ENCODE measurements at places on chromosomes 5 and 9.

DNA sequence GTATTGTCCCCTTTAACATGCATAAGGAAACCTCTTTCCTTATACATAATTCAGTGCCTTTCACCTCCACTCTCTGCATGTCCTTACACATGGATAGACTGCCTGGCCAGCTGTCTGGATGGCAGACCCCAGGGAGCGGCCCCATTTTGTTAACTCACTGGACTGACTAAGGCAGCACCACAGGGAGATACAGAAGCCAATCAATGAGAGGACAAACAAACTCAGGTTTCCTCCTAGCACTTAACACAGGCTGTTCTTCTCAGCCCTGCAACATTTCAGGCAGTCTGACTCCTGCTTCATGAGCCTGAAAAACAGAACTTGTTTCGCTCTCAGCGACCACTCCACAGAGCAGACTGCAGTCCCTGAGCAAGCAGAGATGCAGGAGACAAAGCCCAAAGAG, 135.4 kb upstream of the RASEF start:
- DNase-seq = no peak

- DNase-seq = no peak
These were observed 1191.7 kb upstream of the CDH6 start for GRCh38 chr5:30001826-30002225.

- DNase-seq = no peak
These were observed 593.0 kb downstream of the BNC2 start for GRCh38 chr9:16277471-16277960.

- no peak for DNase-seq
These were observed 90.4 kb downstream of the CARTPT start for GRCh38 chr5:71809446-71809845.

DNA sequence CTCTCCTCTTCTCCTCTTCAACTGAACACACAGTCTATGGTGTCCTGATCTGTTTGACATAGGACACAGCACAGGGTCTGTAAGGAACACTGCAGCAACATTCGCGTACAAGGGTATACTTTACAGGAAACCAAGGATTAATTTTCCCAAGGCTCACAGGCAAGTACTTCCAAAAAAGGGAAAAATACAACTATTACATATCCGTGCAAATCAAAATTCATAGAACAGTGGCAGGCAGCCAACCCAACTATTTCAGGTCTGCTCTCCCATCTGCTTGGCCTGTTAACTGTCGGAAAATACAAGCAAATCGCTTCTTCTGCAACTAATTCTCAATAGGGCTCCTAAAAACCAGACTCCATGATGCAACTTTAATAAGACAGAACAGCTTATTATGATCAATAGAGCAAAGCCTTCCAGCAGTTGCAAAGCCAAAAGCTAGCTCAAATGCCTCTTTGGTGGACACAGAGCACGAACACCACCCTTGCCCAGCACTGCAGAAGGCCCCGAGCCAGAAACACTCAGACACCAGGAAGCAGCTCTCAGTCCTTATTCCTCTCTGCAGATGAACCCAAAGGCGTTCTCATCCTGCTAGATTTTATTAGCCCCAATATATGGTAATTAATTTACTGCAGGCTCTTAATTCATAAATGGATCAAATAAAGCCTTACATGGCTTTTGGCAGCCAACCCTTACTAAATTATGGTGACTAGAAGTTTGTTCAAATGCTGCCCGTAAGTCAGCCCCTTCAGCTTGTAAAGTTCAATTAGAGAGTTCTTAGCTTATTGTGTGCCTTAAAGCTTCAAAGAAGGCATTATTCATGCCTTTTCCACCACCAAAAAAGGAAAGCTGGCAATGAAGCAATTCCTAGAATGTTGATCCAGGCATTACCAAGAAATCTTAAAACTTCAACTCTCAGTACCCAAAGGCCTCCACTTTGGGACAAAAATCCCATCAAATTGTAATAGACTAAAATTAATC, 68.8 kb downstream of the ZNF608 start:
- no peak for DNase-seq

DNA sequence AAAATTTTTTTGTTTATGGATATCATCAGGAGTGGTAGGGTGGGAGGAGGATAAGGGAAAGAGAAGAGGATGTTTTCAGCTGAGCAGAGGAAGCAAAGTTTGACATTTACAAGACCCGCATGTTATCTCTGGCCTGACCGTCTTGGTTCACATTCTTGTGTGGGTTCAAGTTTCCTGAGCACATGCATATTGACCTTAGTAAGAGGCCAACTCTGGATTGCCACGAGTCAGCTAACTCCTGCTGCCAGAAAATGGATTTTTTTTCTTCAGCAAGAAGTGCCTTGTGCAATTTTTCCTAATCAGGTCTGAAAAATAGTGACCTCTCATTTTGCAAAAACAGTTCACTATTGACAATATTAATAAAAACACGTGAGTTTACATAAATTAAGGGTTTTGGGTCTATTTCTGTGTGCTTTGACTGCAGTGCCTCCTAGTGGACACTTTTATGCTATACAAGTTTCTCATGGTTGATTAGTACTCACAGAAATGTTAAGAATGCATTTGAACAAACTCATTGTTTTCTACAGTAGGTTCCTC, 27.1 kb upstream of the BASP1 start:
- DNase-seq = no peak

All from stimulated activated CD8-positive, alpha-beta memory T cell treated with anti-CD3 and anti-CD28 coated beads, Interleukin-12 subunit alpha, Interleukin-12 subunit beta, amount 100 ng/mL, for 4 hours (primary cell).